Activated naive CD8-positive, alpha-beta T cell treated with anti-CD3 and anti-CD28 coated beads, Interleukin-2, amount 10 ng/mL, durations not matched to agents 7 days and 5 days (primary cell): ENCODE measurements at places on chromosomes 7 and 10.
A peak's percentile ranks its signal among the peaks of the same experiment; 100 is the strongest.

GRCh38 chr10:110151971-110152370, 55.4 kb upstream of the MXI1 start:
- DNase-seq, result no peak

- no peak for DNase-seq
Measured at GRCh38 chr10:36634916-36635315, 490.5 kb upstream of the ANKRD30A start.

- DNase-seq, result no peak
Measured at GRCh38 chr10:36191009-36191408, 548.9 kb upstream of the FZD8 start.

DNA sequence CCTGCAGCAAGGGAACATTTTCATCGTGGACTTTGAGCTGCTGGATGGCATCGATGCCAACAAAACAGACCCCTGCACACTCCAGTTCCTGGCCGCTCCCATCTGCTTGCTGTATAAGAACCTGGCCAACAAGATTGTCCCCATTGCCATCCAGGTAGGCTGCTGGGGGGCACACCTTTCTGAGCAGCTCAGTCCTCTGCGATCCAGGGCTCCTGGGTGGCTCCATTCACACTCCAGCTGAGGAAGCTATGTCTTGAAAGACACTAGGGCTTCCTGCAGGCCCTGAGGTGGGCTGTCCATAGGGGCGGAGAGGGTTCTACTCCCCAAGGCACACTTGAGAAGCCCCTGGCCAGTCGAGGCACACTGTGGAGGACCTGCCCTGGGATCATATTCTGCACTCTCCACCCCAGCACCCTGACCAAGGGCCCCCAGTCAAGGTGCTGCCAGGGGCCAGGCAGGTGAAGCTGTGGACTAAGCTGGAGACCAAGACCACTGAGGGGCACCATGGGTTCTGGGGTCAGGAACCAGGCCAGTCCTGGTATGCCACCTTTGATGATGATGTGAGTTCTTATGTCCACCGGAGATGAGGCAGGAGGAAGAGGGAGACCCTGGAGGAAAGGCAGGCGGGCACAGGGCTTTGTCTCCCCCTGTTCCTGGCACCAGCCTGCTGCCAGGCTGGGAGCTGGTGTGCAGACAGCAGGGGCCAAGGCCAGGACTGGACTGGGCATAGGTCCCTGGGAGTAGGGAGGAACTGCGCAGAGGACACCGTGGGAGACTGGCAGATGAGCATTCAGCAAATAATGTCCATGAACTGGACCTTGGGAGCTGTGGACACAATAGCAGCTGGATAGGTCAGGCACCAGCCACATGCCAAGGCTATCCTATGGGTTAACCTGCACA, 54.8 kb downstream of the ALOX5 start:
- DNase-seq, result no peak

DNA sequence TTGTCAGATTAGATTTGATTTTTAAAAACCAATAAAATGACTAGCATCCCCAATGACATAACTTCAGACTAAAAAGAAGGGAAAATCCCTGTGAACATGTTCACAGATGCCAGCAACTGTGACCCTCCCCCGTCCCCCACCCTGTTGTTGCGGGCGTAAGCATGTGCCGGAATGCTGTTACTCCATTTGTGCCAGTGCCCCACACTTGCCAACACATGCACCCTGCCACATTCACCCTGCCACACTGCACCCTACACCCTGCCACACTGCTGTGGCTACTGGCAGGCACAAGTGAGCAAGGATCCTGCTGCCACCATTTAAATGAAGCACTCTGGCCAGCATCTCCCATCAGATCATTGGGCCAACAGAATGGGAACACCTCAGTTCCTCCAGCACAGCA, 540.2 kb downstream of the GRID1 start:
- no peak for DNase-seq

GRCh38 chr7:7739204-7740036, 21.0 kb upstream of the RPA3 start:
- no peak for DNase-seq

GRCh38 chr10:58302254-58302653, 32.6 kb upstream of the UBE2D1 start:
- no peak for DNase-seq

- no peak for DNase-seq
Measured at GRCh38 chr10:71623098-71623985, 96.2 kb downstream of the C10orf105 start.

DNA sequence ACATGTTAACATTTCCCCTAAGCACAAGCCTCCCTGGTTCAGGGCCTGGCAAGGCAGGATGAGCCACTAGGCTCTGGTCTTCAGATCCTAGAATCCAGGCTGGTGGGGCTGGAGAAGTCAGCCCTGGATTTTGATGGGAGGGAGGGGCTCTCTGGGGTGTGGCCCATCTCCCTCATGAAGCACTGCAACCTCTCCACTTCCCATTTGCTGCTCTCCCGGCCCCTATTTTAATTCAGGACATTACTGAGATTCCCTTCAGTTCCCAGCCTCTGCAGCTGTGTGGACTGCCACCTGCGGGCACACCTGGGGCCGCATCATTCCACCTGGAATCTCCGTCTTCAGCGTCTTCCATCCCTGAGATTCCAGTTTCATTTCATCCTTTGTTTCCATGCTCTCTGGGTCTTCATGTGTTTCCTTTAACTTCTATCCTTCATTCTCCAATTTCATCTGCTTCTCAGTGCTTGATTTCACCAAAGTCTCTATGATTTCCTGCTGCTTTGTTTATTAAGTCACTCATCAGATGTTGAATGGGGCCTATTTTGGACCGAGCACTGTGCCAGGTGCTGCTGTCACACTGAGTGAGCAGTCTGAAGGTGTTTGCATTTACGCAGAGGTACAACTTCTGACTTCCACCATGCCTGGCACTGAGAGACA, 253.6 kb downstream of the WDR37 start:
- DNase-seq, result no peak

GRCh38 chr10:22690614-22691431, 23.6 kb downstream of the PIP4K2A start:
- DNase-seq, result no peak

DNA sequence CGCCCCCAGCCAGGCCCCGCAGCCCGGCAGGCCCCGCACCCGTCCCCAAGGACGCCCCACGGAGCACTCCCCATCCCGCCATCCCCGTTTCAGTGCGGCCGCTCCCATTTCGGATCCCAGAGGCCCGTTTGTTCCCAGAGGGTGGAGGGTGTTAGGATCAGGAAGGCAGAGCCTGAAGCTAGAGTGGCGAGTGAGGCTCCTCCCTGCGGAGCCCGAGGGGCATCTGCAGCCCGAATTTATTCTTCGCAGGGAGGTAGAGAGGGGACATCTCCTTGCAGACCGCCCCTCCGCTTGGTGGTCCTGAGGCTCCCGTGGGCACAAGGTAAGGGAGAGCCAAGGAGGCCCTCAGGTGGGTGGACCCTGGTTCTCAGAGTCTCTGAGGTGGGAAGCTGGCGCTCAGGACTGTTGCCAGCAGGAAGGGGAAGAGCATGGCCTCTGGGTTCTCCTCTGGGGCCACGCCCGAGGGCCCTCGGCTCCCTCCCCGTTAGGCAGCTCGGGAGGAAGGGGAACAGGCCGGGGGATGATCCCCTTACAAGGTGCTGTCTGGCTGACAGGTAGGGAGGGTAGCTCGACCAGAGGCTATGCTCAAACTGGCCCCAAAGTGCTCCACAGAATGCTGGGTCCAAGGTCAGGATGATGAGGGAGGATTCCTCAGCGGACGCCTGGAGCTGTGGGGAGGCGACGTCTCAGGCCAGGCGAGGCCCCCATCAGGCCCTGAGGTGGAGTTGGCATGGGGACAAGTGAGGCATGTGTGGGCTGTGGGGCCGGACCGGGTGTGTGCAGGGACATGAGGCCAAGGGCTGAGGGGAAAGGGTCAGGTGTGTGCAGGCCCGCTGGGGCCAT, 17.4 kb downstream of the POLL start:
- DNase-seq, result peak; percentile 40

GRCh38 chr10:50423448-50423847, 172.1 kb upstream of the ASAH2 start:
- DNase-seq, result no peak

DNA sequence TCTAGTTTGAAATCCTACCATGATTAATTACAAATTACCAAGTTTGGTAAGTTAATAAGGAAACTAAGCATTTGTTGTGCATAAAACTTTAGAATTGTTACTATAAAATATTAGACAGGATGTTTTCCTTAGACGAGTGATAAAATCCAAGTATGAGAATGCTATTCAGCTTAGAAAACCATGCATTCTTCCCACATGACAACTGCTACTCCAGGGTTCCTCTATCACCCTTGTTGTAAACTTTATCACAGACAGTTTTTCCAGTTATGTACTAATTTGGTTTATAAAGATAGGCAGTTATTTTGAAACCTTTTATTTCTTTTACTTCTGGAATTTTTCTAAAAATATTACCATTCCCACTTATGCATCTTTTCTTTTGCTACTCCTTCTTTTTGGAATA, 52.0 kb downstream of the SIRT1 start:
- no peak for DNase-seq

GRCh38 chr10:119806334-119807130, 66.1 kb downstream of the MCMBP start:
- DNase-seq, result no peak

GRCh38 chr7:90858546-90858945, 262.4 kb downstream of the CDK14 start:
- no peak for DNase-seq

- no peak for DNase-seq
Measured at GRCh38 chr10:120616311-120616911, 159.4 kb downstream of the PLPP4 start.

DNA sequence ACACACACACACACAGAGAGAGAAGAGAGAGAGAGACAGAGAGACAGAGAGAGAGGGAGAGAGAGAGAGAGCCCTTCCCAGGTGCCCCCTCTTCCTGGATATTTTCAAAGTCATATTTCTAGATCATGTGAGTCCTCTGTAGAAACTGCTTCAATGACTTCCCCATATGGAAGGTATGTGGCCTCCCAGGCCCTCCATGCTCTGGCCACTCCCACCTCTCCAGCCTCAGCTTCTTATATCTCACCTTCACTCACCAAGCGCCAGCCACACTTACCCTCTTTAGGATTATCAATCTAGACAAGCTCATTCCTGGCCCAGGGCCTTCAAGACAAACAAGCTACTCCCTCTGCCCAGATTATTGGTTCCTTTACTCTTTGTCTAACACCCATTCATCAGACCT, 259.7 kb downstream of the MTERF1 start:
- no peak for DNase-seq

GRCh38 chr7:114008696-114009095, 89.9 kb upstream of the PPP1R3A start:
- DNase-seq, result no peak

- DNase-seq, result no peak
Measured at GRCh38 chr10:91024541-91024940, 103.7 kb upstream of the ANKRD1 start.

- DNase-seq, result no peak
Measured at GRCh38 chr10:60123668-60124067, 217.3 kb upstream of the CCDC6 start.

DNA sequence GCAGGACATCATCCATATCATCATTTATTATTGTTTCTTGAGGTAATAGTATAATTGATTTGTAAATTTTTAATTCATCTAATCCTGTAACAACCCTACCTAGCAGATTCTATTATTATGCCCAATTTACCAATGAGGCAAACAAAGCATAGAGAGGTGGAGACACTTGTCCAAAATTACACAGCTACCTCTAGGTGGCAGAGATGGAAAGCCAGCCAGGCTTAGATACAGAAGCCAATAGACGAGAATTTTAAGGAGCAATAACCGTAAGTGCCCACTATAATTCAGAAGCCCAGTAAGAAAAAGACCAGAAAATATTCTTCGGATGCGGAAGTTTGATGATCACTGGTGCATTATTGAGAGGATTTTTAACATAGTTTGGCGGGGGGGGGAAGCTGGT, 54.0 kb downstream of the ANK3 start:
- no peak for DNase-seq

- DNase-seq, result no peak
Measured at GRCh38 chr7:148014541-148014940, 576.0 kb upstream of the C7orf33 start.

DNA sequence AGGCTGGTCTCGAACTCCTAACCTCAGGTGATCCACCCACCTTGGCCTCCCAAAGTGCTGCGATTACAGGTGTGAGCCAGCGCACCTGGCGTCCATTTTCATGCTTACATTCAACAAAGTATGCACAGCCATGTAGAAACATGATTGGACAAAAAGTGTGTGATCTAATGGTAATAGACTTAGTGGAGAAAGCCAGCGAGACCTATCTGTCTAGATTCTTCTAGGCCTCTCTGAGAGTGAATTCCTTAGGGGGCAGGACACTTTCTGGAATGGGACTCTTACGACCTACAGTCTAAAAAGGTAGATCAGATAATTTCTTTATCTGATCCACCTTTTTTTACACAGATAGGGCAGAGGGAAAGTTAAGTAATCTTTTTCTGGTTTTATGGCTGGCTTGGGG, 46.3 kb upstream of the SDK1 start:
- DNase-seq, result no peak

DNA sequence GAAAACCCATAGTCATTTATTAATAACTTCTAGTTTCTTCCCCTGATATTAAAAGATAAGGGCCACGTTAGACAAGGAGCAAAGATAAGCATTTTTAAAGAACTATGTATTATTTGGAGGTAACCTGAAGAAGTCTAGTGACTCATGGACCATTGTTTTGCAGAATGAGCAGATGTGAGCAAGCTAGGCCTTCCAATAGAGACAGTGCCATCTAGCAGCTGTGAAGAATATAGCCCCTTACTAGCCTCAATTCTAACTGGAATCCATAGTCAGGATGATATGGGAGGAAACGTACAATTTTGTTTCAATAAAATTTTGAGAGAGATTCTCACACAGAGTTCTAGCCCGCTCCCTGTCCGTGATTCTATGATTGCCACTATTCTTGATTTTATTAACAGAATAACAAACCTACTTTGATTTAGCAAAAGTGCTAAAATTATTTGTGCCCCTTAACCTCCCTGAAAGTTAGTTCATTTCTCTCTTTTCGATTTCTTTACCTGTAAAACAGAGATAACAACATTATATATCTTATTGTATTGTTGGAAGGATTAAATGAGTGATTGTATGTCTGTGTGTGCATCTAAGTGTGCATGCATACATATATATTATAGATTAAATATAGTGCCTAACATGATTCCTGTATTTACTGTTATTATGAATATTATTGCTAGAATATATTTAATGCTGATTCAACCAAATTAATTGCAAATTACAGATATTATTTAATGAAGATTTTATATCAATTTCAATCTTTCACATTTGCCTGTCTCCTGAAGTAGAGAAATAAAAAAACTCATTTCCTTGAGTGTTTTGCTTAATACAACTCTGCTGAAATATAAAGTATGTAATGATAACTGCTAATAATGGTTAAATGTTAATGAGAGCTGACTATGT, 22.7 kb downstream of the FAM237B start:
- no peak for DNase-seq
